ENCODE measurements at places on chromosomes 12 and 14. TPM values are rescaled to one million over a fixed set of nuclear protein-coding genes. Genes with fewer than 3 reads are reported as not detected.

Gene ASPG
- total RNA-seq, result 0.19 TPM

GRCh38 chr14:90397425-90398314 is 841 bp downstream of the CALM1 start:
- H3K27me3 ChIP-seq, result no peaks in the 10 kb centered on the region
- peaks cover 13% of the 10 kb centered on the region for H3K36me3 ChIP-seq
- DNase-seq, result peak; percentile 73
- peak overlapping the region; percentile 63 for H3K4me3 ChIP-seq
- H3K27ac ChIP-seq, result peak overlapping the region; percentile 56

- no peaks in the 10 kb centered on the region for H3K4me1 ChIP-seq
- no peaks in the 10 kb centered on the region for H3K36me3 ChIP-seq
- no peak overlapping the region for H3K4me3 ChIP-seq
- DNase-seq, result peak; percentile 60
These were observed 86.3 kb downstream of the DRAM1 start for GRCh38 chr12:101963697-101964096.

DNA sequence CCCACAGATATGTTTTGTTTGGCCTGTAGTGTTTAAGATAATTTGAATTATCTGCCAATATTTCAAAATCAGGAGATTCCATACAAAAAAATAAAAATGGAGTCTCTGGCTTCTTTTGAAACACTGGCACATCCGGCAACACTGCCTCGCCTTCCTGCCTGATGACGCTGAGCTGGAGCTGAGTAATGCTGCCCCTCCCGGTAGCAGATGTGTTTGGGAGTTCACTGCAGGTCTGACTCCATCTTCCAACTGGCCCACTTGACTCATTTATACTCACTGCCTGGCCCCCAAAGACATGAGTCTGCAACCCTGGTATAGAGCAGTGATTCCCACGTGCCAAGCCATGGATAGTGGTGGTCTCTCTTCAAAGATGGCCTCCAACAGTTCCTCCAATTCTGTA is 7.4 kb downstream of the CIT start:
- H3K27me3 ChIP-seq, result no peaks in the 10 kb centered on the region
- no peaks in the 10 kb centered on the region for H3K36me3 ChIP-seq
- no peaks in the 10 kb centered on the region for H3K4me1 ChIP-seq

- no peak for DNase-seq
- H3K4me3 ChIP-seq, result no peak overlapping the region
- H3K27ac ChIP-seq, result no peak overlapping the region
- no peaks in the 10 kb centered on the region for H3K27me3 ChIP-seq
- no peaks in the 10 kb centered on the region for H3K36me3 ChIP-seq
These were observed 16.8 kb downstream of the LGMN start for GRCh38 chr14:92731622-92732115.

All from pancreas (tissue), 10 donors.